ENCODE measurements at places on chromosomes 1 and 21. TPM values are rescaled to one million over a fixed set of nuclear protein-coding genes. Genes with fewer than 3 reads are reported as not detected.

The RNF186 gene
- not detected for total RNA-seq

The PLA2G4A gene
- 0.39 TPM for total RNA-seq

The TCHH gene
- total RNA-seq: not detected

The ASCL5 gene
- total RNA-seq: 0.31 TPM

The GJA9 gene
- total RNA-seq: not detected

The ESRRG gene
- total RNA-seq: 0.44 TPM

The KLHDC9 gene
- 7.0 TPM for total RNA-seq

The GPR3 gene
- total RNA-seq: 4.3 TPM

The SELL gene
- not detected for total RNA-seq

The KIF21B gene
- total RNA-seq: 7.0 TPM

The LCE4A gene
- total RNA-seq: not detected

The KIRREL1 gene
- 29.9 TPM for total RNA-seq

The AMY2A gene
- not detected for total RNA-seq

The LGR6 gene
- total RNA-seq: 0.66 TPM

The OR2AK2 gene
- not detected for total RNA-seq

The SYT2 gene
- total RNA-seq: 3.3 TPM

The TNFAIP8L2 gene
- total RNA-seq: not detected

The SOX13 gene
- 120 TPM for total RNA-seq
